H4 (cell line): ENCODE measurements at places on chromosomes 2 and 18. TPM values are rescaled to one million over a fixed set of nuclear protein-coding genes. Genes with fewer than 3 reads are reported as not detected.
A peak's percentile ranks its signal among the peaks of the same experiment; 100 is the strongest.

GRCh38 chr2:24182507-24182906, 7.7 kb downstream of the FAM228A start:
- DNase-seq: no peak

DNA sequence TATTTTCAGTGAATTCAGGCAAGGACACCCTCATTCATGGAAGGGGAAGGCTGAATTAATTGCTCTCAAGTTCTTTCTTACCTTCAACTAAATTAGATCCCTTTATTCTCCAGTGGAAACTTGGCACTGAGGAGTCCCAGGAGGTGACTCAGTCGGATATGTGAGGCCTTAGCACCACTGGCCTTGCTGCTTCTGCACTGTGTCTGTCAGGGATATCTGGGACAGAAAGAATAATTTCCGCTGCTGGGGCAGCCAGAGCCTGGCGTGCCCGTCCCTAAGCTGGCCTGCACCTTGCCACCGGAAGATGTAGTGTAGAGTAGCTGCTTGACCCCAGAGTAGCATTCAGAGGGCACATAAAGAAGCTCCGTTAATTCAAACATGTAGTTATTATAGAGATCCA, 53.4 kb downstream of the LIMS1 start:
- DNase-seq: peak; percentile 42

- peak; percentile 44 for DNase-seq
Observed at GRCh38 chr18:78431606-78432005, 548.0 kb upstream of the SALL3 start.

GRCh38 chr2:234145511-234145910, 95.0 kb downstream of the SPP2 start:
- no peak for DNase-seq

- DNase-seq: no peak
Observed at GRCh38 chr2:58976375-58977071, 735.4 kb upstream of the FANCL start.

- no peak for DNase-seq
Observed at GRCh38 chr2:187912950-187913349, 358.7 kb upstream of the TFPI start.

DNA sequence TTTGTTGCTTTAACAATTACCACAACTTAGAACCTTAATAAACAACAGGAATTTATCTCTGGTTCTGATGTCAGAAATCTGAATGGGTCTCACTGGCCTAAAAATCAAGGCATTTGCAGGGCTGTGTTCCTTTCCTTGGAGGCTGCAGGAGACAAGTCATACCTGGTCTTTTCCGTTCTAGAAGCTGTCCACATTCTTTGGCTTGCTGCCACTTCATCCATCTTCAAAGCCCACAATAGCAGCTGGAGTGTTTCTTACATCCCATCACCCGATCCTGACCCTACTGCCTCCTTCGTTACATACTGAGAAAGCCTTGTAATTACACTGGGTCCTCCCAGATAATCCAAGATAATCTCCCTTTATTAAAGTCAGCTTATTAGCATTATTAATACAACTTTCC, 18.1 kb downstream of the NETO1 start:
- DNase-seq: no peak

GRCh38 chr2:217512259-217512658, 490.5 kb downstream of the TNS1 start:
- no peak for DNase-seq

DNA sequence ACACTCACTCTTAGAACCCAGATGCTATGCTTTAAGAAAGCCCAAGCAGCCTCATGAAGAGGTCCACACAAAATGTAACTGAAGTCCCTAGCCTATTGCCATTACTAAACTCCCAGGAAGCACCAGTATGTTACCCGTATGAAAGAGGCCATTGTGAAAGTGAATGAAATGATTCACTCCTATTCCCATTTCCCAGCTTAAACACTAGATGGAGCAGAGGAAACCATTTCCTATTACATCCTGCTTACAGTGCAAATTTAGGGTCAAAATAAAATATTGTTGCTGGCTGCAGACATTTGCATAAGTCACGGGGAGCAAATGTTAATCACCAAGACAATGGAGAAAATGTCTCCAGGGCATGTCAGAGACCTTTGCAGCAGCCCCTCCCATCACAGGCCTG, 989.7 kb upstream of the CRIM1 start:
- peak; percentile 1 for DNase-seq

- no peak for DNase-seq
Observed at GRCh38 chr2:107020392-107020791, 134.4 kb upstream of the ST6GAL2 start.

GRCh38 chr2:216424274-216424673, 12.0 kb downstream of the SMARCAL1 start:
- no peak for DNase-seq

DNA sequence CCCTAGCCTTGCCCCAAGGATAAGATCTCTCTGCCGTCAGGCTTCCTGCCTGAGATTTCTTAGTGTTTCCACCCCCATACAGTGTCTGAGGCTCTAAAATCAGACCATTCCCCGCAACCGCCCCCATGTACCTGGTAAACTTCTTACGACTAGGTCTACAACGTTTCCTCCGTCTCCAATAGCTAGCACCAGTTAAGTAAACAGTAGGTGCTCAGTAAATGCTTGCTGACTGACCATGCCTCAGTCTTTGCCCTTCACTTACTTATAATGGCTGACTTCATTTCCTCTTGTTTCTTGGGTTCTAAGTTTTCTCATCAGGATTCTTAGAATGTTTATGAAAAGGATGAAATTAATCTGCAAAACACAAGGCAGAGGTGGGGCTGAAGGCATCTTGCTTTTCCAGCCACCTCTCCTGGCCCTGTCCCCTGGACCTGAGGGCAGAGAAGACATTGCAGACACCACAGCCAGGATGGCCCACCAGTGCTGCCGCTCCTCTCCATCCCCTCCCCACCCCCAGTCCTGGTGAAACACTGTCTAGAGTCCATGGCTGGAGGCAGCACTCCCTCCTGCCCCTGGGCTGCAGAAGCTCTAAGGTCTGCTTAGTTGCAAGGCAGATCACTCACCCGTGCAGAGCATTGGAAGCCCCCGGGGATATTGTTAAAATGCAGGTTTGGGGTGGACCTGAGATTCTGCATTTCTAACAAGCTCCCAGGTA, 16.9 kb downstream of the TMEM37 start:
- no peak for DNase-seq

DNA sequence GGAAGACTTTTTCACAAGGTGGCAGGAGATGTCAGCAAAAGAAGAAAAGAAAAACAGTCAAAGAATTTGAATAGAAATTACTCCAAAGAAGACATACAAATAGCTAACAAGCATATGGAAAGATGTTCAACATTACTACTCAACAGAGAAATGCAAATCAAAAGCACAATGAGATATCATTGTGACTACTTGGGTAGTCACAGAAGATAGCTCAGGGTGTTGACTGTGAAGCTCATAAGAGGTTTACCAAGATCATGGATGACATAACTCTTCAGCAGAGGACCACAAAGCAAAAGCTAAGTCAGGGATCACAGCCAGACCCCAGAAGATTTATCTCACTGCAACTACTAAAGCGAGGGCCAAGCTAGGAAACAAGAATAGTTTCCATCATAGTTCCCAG, 53.0 kb upstream of the TANK start:
- no peak for DNase-seq

CKAP2L gene
- total RNA-seq: 15.7 and 15.8 TPM in 2 replicates

CYRIA gene
- total RNA-seq: 0.33 and 0.53 TPM in 2 replicates

ZAP70 gene
- not detected in 2 replicates for total RNA-seq

SKA1 gene
- total RNA-seq: 30.4 and 45.5 TPM in 2 replicates

BCL11A gene
- total RNA-seq: 1.1 and 1.3 TPM in 2 replicates

IL1B gene
- not detected in 2 replicates for total RNA-seq

G6PC2 gene
- not detected in 2 replicates for total RNA-seq

TMEM37 gene
- 1.5 and 1.9 TPM in 2 replicates for total RNA-seq

NPPC gene
- total RNA-seq: not detected in 2 replicates

RAB27B gene
- total RNA-seq: 1.4 and 2.1 TPM in 2 replicates

ADAM23 gene
- total RNA-seq: 4.2 and 4.9 TPM in 2 replicates

ERICH2 gene
- 0.68 and 1.1 TPM in 2 replicates for total RNA-seq
